ENCODE measurements at places on chromosomes 12 and 14.
A peak's percentile ranks its signal among the peaks of the same experiment; 100 is the strongest.

- no peak for DNase-seq
These were observed 1.9 kb downstream of the DUSP16 start for GRCh38 chr12:12560587-12561370.

GRCh38 chr12:47556261-47557030 is 149.4 kb downstream of the RPAP3 start:
- no peak for DNase-seq

DNA sequence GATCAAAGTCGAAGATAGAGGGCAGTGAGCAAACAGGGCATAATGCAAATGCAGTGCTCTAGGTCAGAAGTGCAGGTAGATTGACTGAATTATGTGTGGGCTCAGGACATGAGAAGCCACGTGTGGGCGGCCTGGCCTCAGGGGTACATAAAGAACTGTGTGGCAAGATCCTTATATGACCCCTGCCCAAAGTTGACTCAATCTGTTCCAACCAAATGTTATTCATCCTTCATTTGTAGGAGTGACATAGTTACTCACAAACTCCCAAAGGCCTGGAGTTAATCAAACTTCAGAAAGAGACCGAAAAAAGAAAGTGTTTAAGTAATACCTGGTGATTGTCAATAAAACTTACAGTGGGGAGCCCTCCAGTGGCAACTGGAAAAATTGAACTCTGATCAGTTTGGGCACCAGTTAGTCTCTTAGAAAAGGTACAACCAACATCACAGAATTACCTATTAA is 150.4 kb upstream of the FAR2 start:
- DNase-seq: peak; percentile 7

- DNase-seq: no peak
These were observed 38.3 kb upstream of the GRIP1 start for GRCh38 chr12:66717036-66717673.

DNA sequence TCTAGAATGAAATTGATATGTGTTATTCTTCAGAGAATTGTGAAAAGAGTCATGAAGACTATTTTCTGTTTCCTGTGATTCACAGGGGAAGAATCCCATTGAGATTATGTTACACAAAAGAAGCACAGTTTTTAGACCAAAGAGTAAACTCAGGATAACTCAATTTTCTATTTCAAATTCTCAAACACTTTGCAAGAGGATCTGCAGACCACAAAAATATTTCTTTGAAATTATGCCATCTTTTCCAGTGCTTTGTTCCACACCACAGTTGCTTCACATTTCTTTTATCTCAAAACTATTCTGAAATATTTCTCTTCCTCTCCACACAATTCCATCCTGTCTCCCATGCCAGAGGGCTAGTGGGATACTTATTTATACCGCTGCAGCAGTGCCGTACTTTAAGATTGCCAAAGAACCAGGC is 188.9 kb upstream of the FOXG1 start:
- no peak for DNase-seq

DNA sequence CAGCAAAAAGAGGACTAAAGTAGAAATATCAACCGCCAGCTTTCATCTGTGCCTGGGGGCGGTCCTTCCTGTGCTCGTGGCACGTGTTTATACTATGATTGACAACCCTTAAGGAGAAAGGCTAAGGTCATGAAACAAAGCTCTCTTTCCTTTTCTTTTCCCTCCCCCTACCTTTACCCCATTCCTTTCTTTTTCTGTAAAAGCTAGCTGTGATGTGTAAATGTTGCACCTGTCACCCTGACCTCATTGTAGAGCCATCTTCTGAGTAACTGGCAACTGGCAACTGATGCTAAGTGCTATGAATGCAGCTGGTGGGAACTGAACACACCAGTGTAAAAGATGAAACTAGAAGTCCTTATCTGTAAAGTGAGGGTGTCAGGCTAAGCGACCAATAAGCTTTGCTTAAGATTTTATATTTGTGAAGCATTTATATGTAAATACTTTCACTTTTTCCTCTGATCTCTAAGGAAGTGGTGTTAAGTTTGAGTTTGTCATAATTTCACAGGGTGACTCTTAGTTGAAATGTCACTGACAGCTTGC is 102.8 kb upstream of the BCAT1 start:
- no peak for DNase-seq

DNA sequence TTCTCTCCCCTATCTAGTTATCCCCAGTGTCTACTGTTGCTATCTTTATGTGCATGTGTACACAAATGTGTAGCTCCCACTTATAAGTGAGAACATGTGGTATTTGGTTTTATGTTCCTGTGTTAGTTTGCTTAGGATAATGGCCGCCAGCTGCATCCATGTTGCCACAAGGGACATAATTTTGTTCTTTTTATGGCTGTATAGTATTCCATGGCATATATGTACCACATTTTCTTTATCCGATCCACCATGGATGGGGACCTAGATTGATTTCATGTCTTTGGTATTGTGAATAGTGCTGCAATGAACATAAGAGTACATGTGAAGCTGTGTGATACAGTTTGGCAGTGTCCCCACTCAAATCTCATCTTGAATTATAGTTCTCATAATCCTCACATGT is 218.1 kb downstream of the KSR2 start:
- DNase-seq: no peak

DNA sequence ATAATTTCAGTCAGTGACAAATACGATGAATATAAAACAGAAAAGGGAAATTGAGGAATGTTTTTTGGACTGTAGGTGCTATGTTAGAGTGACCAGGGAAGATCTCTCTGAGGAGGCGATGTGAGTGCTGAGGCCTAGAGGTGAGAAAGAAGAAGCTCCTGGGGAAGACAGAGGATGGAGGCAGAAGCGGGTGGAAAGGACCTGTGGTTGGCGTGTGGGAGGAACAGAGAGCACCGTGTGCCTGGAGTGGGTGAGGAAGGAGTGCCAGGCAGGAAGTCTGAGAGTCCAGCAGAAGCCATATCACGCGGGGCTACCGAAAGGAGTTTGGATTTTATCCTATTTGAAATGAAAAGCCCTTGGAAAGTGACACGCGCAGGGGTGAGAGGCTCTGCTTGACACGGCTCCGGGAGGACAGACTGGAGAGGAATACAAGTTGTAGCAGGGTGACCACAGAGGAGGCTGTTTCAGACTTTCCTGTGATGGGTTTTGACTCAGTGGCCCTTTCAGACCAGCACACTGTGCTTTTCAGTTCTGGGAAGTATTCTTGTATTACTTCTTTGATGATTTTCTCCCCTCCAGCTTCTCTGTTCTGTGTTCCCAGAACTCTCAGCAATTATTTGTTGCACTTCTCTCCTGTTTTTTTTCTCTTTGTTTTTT is 96.9 kb downstream of the VRK1 start:
- DNase-seq: no peak

- DNase-seq: no peak
These were observed 27.7 kb downstream of the KRT18 start for GRCh38 chr12:52976574-52977071.

DNA sequence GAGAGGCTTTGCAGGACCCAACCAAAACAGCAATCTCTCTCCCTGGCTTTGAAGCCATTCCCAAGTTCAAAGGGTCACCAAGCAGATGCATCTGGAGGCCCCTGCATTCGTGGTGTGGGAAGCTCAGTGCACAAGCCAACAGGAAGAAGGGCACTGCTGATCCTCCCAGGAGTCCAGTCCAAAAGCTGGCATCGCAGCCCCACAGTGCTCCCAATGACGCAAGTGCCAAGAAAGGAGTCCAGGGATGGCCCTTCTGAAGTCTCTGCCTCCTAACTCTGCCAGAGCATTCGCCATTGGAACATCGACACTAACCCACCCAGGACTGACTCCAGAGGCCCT is 25.1 kb downstream of the PXN start:
- no peak for DNase-seq

DNA sequence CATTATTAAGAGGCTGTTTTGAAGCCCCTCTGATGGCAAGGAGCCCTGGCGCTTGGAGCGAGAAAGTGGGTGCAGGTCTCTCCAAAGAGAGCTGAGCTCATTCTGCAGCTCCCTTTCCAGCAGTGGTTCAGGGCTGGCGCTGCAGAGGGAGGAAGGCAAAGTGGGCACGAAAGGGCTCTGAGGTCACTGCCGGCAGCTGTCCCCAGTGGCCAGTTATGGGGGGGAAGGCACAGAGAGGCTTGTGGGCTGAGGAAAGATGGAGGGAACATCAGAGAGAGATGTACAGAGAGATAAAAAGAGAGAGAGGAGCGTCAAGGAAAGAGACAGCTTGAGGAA is 75.2 kb upstream of the TBX5 start:
- no peak for DNase-seq

DNA sequence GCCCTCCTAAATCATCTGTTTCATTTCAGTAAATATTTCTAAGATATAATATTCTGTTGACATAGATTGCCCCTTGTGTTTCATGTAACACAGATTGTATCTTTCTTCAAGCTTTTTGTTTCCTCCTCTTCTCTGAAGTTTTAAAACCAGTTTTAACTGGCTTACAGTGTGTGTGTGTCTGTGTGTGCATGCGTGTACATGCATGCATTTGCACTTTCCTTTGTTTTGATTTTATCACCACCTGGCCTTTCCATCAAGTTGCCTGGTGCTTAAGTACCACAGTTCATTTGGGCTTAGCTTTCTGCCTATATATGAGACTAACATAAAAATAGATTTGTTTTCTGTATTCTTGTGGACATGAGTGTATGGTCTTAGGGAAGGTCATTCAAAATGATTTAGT is 31.9 kb downstream of the ETNK1 start:
- DNase-seq: no peak

DNA sequence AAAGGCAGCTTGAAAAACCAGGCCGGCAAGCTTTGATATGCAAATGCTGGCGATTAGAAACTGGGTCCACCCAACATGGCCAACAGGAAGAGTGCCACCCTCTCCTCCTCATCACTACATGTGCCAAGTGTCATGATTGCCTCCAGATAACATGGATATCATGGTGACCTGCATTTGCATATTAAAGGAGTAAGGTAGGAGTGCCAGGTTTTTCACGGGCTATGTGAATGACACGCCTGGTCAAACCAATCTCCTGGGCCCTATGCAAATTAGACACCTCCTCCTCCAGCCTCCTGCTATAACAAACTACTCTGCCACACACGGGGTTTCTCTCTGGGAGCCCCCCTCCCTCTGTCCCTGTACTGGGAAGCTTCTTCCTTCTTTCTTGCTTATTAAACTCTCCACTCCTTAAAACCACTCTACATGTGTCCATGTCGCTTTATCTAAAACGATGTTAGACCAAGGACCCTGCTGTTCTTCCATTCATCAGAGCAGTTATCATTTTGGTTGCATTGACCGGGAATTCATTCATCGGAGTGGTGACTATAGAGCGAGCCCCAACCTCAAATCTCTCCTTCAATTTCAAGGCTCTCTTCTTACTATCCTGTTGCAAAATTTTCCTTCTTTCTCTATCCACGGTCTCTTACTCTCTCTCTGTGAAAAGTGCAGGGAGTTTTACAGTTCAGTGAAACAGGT is 27.5 kb downstream of the APOBEC1 start:
- no peak for DNase-seq

DNA sequence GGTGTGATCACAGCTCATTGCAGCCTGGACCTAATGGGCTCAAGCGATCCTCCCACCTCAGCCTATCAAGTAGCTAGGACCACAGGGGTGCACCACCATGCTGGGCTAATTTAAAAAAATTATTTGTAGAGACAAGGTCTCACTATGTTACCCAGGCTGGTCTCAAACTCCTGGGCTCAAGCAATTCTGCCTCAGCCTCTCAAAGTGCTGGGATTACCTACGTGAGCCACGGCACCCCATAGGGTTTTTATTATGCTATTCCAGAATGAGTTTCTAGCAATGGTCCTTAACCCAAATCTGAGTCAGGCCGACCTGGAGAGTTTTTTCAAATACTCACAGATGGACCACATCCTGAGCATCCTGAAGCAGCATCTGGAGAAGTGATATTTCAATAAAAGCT is 159.8 kb downstream of the CPNE8 start:
- no peak for DNase-seq
